ENCODE measurements at places on chromosomes 7 and 10.

GRCh38 chr10:67098461-67098860 is 172.6 kb downstream of the LRRTM3 start:
- no peak for DNase-seq

GRCh38 chr7:1992554-1992953 is 240.2 kb downstream of the MAD1L1 start:
- no peak for DNase-seq

- DNase-seq: peak; percentile 50
Observed at GRCh38 chr7:140638173-140638791, 2.3 kb downstream of the DENND2A start.

DNA sequence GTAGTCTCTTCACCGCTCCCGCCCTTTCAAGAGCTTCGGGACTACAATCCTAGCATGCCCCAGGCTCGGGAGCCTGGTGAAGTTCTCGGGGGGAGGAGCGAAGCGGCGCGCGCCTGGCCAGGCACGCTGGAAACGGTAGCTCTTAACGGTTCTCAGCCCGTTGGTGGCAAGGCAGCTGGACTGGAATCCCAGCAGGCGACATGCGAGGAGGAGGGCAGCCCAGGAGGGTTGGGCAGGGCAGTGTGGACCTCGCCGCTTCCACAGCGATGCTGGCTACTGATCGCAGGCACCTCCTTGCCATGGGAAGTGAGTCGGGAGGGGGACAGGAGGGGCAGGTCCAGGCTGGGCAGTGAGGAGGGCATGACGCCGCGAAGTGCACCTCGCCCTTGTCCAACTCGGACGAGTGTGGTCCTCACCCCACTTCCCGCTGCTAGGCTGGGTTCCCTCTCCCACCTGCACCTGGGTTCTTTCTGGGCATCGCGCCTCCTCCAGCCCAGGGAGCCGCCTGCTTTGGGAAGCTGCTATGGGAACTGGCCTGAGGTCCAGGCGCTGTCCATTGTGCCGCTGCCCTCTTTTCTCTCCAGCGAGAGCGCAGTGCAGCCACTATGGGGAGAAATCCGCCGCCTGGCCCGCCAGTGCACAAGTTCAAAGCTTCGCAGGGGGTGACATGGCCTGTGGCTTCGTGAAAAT is 367.8 kb upstream of the NUPR2 start:
- DNase-seq: no peak

DNA sequence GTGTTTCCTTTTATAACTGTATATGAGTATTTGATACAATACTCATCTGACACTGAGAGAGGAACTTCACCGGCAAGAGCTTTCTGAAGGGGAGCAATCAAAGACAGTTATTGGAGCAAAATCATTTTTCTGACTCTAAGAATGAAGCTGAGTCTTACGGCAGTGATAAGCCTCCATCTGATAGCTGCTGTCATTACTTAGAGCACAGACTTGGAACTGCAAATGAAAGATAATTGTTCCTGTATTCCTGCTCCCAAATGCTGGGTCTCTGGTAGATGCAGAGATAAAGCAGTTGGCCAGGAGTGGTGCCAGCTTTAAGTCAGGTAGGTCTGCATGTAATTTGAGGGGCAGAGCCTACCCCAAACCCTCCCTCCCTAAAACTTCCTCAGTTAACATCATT is 2.3 kb upstream of the PALS2 start:
- DNase-seq: no peak

Measured in fibroblast of skin of back (primary cell).